Stimulated activated CD8-positive, alpha-beta memory T cell treated with anti-CD3 and anti-CD28 coated beads, Interleukin-4, amount 100 ng/mL, for 1 hour (primary cell): ENCODE measurements at places on chromosomes 5 and 9.

GRCh38 chr9:120767451-120767850 lies 25.8 kb downstream of the FBXW2 start:
- DNase-seq, result no peak

DNA sequence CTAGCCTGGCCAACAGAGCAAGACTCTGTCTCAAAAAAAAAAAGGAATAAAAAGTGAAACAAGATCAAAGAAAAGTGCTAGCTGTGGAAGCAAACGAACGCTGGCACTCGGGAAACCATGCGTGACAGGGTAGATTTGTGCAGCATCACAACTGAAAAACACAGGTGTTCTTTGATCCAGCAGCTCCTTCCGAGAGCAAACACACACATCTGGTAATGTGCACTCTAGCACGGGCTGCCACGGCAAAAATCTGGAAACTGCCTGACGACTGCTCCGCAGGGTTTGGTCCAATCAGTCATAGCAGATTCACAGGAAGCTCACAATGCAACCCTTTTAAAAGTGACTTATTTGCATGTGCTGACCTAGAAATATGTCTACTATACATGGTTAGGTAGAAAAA lies 80.0 kb downstream of the SYK start:
- no peak for DNase-seq

DNA sequence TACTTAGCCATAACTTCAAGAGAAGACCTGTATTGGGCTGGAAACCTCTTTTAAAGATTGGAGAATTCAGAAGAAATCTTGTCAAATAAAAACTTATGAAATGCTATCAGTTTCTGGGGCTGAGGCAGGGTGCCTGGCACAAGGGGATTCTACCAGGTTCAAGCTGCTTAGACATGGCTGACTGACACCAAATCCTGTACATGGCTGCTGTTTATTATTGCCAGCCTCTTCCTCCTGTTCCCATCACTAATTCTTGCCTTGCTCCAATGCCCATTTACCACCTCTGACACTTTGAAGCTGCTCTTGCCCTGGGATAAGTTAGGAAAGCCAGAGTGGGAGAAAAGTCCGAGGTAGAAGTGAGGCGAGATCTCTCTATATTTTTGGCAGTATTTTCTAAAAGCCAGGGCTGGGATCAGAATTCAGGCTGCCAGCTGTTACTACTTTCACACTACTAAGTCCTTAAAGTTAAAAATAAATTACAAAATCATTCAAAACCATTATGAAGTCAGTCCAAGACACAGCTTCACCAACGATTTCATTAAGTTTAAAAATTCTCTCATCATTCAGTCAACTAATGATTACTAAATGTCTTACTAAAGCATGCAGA lies 66.3 kb upstream of the TNFAIP8 start:
- no peak for DNase-seq

GRCh38 chr9:91119142-91119541 lies 242.6 kb downstream of the AUH start:
- no peak for DNase-seq

DNA sequence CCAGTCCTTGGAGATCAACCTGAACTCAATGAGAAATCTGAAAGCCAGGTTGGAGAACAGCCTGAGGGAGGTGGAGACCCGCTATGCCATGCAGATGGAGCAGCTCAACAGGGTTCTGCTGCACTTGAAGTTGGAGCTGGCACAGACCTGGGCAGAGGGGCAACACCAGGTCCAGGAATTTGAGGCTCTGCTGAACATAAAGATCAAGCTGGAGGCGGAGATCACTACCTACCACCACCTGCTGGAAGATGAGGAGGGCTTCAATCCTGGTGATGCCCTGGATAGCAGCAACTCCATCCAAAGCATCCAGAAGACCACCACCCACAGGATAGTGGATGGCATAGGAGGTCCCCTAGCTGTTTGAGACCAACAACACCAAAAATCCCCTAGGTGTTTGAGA lies 30.5 kb upstream of the SPZ1 start:
- DNase-seq, result no peak

- no peak for DNase-seq
These were observed 307.4 kb downstream of the NFIB start for GRCh38 chr9:14006386-14007187.

DNA sequence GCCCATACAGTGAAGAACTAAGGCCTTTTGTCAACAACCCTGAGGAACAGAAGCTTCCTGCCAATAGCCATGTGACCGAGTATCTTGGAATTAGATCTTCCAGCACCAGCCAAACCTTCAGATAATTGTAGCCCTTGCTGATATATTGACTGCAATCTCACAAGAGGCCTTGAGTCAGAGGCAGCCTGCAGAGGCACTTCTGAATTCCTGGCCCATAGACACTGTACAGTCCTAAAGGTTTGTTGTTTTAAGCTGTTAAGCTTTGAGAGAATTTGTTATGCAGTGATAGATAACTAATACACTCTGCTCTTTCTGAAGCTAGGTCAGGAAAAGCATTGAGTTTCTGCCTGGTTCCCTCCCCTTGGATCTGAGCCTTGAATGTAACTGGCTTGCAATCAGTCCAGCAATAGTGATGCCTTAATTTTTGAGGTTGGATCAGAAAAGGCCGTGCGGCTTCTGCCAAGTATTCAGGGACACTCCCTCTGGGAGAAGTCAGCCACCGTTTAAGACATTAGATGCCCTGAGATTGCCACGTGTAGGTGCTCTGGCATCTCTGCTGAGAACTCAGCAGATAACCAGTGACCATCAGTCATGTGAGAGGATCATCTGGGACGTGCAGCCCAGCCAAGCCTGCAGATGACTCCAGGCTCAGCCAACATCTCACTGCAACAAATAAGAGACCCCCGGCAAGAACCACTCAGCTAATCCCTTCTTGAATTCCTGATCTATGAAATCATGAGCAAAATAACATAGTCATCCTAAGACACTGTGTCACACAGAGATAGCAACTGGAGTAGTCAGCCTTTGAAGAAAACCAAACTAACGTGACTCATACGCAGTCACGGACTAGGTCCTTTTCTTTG lies 126.8 kb upstream of the STC2 start:
- no peak for DNase-seq
